ENCODE measurements at places on chromosomes 4 and X.

GRCh38 chr4:138003248-138003647 is 238.9 kb downstream of the SLC7A11 start:
- DNase-seq: no peak

- DNase-seq: peak; percentile 45
These were observed 446 bp upstream of the UBE2A start for GRCh38 chrX:119573840-119574393.

- DNase-seq: no peak
These were observed 610.3 kb upstream of the AADAT start for GRCh38 chr4:170700064-170700463.

- peak; percentile 19 for DNase-seq
These were observed 197.3 kb downstream of the CFAP299 start for GRCh38 chr4:80532674-80533333.

GRCh38 chr4:25437926-25438325 is 60.9 kb downstream of the ANAPC4 start:
- DNase-seq: no peak

DNA sequence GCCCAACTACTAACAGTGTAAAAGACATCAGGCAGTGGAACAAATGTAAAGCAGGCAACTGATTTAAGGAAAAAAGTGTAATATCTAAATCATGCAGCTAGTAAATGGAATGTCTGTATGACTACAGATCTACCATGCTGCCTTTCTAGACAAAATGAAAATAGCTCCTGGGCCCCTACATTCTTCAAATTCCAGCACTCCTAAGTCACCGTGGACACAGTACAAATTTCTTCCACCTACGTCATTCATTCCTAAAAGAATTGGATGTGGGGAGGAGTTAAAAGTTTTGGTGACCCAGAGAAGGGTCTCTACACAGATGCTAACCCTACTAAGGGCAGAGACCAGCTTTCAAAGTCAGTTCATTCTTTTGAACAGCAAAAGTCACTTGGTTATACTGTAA is 137.2 kb upstream of the ARHGEF9 start:
- no peak for DNase-seq

- DNase-seq: no peak
These were observed 72.2 kb downstream of the RWDD4 start for GRCh38 chr4:183586824-183587223.

GRCh38 chrX:64204701-64205440 is 637 bp downstream of the AMER1 start:
- peak; percentile 25 for DNase-seq

DNA sequence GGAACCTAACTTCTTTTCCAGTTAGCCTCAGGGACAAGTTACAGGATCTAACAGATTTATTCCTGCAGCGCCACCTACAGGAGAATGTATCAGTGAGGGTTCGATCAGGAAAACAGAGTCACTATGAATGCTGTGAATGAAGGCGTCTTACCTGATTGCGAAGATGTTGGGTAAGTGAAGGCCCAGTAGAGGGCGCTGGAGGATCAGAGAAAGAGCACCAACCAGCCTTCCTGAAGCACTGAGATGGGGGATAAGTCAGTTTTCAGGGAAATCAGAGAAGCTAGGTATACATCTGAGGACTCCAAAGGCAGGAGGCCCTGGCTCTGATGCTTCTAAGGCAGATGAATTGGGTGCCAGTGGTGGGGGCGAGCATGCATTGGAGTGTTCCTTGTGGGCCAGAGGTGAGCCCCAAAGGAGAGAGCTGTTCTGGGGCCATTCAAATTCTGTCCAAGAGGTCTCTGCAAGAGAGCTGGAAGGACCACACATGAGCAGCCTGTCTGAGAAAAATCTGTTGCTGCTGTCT is 169.9 kb upstream of the AADAT start:
- peak; percentile 99 for DNase-seq

- no peak for DNase-seq
These were observed 3.9 kb upstream of the ELF4 start for GRCh38 chrX:130114141-130114588.

- no peak for DNase-seq
These were observed 338.4 kb upstream of the GNPDA2 start for GRCh38 chr4:45064741-45065140.

DNA sequence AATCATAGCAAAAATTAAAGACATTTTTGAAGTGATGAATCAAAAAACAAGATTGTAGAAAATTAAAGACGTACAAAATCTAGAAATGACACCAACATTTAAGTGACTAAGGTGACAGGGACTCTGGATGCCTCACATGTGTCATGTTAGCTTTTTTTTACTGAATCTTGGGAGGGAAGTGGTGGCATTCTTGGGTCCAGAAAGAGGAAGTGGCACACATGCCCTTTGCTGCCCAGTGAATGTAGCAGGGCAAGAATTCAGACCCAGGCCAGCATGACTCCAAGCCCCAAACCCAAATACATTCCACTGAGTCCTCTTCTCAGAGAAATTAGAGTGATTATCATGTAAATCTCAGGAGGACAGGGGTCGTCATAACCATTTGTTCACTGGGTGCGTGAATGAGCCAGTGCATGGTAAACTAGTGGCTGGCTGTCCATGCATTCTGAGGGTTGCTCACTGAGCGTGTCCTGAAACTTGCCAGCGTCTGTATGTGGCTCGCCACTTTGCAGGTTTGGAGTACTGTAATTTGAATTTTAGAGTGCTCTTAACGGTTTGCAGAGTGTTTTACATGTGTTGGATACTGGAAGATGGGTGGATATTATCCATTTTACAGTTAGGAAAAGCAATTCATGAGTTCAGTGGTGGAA is 55.4 kb upstream of the TBC1D14 start:
- DNase-seq: no peak

DNA sequence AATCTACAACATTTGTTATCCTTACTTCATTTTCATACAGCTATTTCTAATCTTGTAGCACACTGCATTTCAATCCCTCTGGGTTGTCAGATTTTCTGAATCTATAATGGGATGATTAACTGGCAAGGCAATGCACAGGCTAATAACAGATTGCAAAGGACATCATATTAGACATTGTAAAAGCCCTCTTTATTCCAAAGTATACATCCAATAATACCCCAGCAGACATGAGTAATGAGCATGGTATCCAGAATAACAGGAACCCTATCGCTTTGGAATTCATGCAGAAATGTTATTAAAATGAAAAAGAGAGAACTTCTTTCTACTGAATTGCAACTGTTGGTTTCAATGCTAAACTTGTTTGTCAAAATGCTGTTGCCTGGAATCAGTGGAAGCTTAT is 122.9 kb downstream of the C4orf33 start:
- DNase-seq: no peak

GRCh38 chr4:2354760-2355159 is 63.7 kb downstream of the ZFYVE28 start:
- no peak for DNase-seq

- DNase-seq: no peak
These were observed 52.9 kb downstream of the PGRMC1 start for GRCh38 chrX:119288890-119289393.

- DNase-seq: no peak
These were observed 1.0 kb downstream of the HMGB2 start for GRCh38 chr4:173332963-173333657.

DNA sequence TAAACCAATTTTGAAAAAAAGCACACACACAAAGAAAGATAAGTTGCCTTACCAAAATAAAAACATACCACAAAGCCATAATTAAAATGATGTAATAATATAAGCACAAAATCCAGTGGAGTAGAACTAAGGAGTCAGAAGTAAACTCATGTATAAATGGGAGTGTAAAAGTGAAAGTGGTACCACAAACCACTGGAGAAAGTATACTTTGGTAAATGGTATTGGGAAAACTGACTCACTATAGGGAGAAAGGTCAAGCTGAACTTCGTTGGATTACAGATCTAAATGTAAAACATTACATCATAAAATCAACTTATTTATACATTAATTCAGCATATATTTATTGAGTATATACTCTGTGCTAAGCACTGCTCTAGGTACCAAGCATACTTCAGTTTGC is 46.3 kb upstream of the HHIP start:
- no peak for DNase-seq

DNA sequence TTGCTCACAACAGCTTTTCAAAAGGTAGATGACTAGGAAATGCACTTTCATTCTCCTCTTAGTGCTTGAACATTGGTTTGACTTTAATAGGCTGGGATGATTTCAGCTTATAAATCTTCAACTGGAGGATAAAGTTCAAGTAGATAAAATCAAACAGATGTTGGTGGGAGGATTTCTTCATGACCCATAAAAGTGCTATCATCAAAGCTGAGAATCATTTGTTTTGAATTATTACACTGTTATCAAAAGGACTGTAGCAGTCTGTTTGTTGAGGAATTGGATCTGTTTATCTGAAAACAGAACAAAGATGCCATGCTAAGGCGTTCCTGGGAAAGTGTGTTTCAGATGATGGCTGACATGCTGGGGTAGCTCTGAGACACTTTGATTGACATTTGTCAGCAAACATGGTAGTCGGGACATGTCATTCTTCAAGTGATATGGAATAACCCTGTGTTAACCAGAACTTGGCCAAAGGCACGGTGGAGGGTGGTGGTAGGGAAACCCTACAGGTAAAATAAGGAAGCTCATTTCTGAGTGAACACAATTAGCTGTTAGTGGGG is 304.0 kb upstream of the PITX2 start:
- no peak for DNase-seq

DNA sequence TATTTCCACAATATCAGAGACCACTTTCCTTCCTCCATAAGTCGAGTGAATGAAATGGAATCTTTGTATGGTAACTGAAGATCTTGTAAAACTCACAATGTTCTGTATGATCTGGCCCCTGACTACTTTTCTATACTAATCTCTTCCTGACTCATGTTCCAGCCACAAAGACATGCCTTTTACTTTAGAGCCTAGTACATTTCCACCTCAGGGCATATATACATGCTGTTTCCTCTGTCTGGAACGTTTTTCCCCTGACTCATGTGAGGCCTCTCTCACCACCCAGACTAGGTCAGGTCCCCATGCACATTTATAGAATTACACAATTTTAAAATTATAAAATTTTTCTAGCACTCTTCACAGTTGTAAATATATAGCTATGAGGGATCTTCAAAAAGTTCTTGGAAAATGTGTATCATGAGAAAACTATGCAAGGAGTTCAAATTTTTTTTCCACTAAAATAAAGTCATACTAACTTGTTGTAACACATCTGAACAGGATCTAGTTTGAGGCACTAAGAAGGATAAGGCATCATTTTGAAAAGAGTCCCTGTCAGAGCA is 208.8 kb downstream of the SH2D1A start:
- no peak for DNase-seq

- peak; percentile 53 for DNase-seq
These were observed 276.6 kb downstream of the BCOR start for GRCh38 chrX:39820938-39821708.

- DNase-seq: no peak
These were observed 5.7 kb upstream of the FAM9C start for GRCh38 chrX:13050151-13050550.

DNA sequence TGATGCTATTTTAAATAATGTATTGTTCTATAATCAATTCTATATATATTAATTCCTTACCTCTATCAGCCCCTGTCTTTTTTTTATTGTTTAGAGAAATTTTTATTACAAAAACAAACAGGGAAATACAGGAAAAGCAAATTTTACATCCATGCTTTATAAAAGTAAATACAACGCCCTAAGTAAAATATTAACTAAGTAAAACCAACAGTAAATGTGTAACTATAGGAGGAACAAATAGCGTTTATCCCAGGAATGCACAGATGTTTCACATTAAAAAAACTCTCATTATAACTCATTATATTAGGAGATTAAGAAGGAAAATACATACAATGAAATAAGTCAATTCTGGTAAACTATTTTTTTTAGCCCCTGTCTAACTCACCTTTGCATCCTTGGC is 8.2 kb upstream of the ITM2A start:
- no peak for DNase-seq

DNA sequence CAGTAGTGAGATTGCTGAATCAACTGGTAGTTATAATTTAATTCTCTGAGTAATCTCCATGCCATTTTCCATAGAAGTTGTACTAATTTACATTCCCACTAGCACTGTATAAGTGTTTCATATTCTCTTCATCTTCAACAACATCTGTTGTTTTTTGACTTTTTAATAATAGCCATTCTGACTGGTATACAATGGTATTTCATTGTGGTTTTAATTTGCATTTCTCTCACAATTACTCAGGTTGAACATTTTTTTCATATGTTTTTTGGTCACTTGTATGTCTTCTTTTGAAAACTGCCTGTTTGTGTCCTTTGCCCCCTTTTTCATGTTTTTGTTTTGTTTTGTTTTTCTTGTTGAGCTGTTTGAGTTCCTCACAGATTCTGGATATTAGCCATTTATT is 880.2 kb downstream of the RAPGEF2 start:
- DNase-seq: no peak

GRCh38 chr4:107757283-107757682 is 37.2 kb upstream of the PAPSS1 start:
- no peak for DNase-seq

GRCh38 chrX:22486296-22486695 is 213.6 kb downstream of the CBLL2 start:
- DNase-seq: no peak

- DNase-seq: peak; percentile 76
These were observed 275.5 kb downstream of the PPARGC1A start for GRCh38 chr4:23614284-23614892.

- DNase-seq: peak; percentile 21
These were observed 229.3 kb downstream of the ANKRD50 start for GRCh38 chr4:124483048-124483906.

DNA sequence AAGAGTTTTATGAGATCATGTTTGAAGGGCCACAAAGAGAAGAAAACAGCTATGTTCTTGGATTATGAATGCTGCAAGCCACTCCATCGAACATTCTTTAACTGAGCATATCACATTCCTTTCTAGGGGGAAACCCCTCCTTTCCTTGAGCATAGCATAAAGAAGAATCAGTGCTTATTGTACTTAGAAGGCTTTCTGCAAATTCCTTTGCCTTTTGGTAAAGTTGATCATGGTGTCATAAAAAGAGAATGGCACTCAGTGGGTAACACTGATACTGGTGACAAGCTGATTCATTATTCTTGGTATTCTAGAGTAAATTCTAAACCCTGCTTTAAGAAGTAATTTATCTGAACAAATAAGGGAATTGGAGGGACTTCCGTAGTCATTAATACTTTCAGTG is 88.5 kb upstream of the GPR34 start:
- peak; percentile 28 for DNase-seq

DNA sequence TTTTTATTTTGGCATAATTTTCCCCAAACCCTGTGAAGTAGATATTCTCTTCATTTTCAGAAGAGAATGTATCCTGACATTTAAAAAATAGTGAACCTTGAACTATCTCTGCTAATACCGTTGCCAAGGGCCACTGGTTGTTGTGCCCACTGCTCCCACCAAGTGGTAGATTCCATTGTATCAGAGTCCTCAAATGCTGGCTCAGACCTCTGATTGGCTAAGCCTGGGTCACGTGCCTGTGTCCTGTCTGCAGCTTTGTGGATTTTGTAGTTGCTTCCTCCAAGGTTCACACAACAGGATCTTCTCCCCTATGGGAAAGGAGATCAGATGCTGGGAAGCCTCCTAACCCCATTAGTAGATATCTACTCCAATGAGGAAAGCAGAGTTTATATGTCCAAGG is 104.8 kb upstream of the CASK start:
- DNase-seq: no peak

GRCh38 chr4:146550161-146550560 is 28.4 kb upstream of the SLC10A7 start:
- no peak for DNase-seq

GRCh38 chr4:99723612-99724011 is 66.0 kb upstream of the C4orf54 start:
- no peak for DNase-seq

All from GM23338 (cell line).